Epithelial cell of esophagus (primary cell): ENCODE measurements at places on chromosomes 11 and 22.

GRCh38 chr11:45606514-45607281 lies 58.7 kb downstream of the CHST1 start:
- no peak for DNase-seq

DNA sequence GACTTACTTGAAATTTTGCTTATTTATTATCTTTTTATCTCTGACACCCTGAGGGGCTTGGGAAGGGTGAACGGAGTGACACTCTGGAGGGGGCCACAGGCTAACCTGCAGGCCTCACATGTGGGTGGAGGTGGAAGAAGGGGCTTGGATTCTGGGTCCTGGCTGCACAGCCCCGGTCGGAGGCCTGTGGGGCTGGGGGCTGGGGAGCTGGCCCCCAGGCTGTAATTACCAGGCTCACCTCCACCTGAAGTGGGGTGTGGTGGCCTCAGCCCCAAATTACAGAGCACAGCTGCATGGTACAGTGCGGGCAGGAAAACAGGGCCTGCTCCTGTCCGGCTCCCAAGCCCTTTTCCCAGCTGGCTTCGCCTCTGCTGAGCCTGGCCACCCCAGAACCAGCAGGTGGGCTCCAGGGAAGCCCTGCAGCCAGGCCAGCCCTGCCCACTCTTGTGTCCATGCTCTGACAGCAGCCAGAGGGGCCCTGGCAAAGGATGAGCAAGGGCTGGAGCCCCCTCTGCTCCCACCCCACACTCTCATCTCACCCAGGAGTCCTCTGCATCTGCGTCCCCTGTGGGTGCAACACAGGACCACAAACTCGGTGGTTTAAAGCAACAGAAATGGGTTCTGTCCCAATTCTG lies 48.0 kb downstream of the IGF2 start:
- no peak for DNase-seq

- no peak for DNase-seq
Observed at GRCh38 chr22:48704335-48704734, 1123.3 kb downstream of the BRD1 start.

GRCh38 chr11:854601-855329 lies 12.1 kb downstream of the TSPAN4 start:
- DNase-seq, result no peak

DNA sequence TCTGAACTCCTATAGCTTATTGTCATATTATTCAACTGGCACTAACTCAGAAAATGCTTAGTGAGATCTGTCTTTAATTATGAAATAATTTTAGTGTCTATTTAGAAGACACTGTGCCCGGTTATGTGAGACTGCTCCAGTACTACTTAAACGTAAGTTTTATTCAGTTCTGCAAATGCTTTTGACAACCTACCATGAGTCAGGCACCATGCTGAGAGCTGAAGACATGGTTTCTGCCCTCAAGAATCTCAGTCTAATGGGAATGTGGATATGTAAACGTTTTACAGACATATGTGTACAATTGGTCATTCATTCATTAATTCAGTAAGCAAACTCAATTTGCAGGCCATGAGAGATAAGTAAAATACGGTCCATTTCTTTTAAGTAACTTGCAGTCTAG lies 40.0 kb downstream of the DCUN1D5 start:
- DNase-seq, result no peak

GRCh38 chr11:108802492-108802891 lies 137.6 kb downstream of the DDX10 start:
- DNase-seq, result no peak

DNA sequence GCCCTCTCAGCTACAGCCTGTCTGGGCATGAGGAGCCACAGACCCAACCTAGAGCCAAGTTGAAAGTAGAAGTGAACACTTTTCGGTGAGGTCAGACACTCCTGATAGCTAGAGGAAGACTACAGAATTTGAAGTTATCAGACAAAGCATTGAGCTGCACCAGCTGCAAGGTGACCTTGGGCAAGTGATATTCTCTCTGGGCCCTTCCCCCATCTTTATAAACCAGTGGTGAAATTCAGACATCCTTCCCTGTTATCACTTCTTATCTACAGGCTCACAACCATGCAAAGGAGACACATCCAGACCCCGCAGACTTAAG lies 8.0 kb upstream of the PMM1 start:
- DNase-seq, result no peak

- no peak for DNase-seq
Observed at GRCh38 chr22:42217752-42218280, 52.6 kb downstream of the TCF20 start.

- DNase-seq, result peak; percentile 89
Observed at GRCh38 chr11:112195951-112196351, 20.6 kb downstream of the BCO2 start.

GRCh38 chr11:12440565-12440964 lies 63.2 kb downstream of the PARVA start:
- no peak for DNase-seq

DNA sequence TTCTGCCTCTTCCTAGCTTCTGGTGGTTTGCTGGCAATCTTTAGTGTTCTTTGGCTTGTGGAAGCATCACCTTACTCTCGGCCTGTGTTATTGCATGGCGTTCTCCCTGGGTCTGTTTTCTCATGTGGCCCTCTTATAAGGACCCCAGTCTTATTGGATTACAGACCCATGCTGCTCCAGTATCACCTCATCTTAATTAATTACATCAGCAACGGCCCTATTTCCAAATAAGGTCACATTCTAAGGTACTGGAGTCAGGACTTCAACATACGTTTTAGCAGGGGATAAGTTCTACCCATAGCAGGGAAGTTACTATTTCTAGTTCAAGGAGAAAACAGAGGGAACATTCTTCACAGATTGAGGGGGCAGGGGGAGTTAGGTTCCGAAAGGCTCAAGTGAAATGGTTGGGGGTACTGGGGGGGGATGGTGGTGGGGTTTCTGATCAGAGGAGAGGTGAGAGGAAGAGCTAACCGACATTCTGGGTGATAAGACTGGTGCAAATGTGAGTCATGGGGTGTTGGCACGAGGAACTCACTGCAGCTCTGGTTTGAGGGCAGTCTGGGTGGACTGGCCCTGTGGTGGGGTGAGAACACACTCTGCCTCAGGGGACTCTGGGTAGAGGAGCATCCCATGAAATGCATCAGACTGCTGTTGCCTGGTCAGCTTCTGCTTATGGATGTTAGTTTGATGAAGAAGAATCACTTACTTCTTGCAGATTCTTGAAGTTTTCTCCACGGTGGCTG lies 51.5 kb upstream of the ZBED5 start:
- DNase-seq, result peak; percentile 70

- no peak for DNase-seq
Observed at GRCh38 chr22:16974298-16975084, 33.5 kb downstream of the GAB4 start.

- DNase-seq, result peak; percentile 96
Observed at GRCh38 chr11:9001736-9002135, 2.1 kb downstream of the NRIP3 start.

DNA sequence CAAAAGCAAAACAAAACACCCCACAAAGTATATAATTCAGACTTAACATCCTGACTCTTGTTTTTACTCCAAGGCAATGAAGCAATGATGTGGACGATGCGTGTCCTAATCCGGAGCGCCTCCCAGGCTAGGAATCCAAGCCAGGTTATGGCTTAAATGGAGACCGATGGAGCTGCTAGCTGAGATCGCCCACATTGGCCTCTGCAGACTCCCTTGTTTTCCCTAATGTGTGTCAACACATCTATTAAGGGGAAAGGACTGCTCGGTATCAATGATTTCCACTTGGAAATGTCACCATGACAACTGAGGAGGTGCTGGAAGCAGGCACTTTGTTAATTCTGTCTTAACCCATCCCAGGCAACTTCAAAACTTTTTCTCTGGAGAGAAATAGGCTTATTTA lies 311.7 kb downstream of the TBC1D22A start:
- no peak for DNase-seq

GRCh38 chr11:1487091-1487850 lies 692 bp upstream of the MOB2 start:
- no peak for DNase-seq

DNA sequence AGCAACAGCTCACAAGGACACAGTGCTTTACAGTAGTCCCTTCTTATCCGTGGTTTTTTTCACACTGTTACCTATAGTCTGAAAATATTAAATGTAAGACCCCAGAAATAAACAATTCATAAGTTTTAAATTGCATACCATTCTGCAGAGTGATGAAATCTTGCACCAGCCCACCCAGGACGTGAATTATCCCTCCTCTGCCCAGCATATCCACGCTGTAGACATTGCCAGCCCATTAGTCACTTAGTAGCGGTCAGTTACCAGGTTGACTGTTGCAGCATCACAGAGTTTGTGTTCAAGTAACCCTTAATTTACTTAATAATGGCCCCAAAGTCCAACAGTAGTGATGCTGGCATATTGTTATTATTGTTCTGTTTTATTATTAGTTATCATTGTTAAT lies 3.6 kb downstream of the CLTCL1 start:
- DNase-seq, result peak; percentile 77

- DNase-seq, result peak; percentile 6
Observed at GRCh38 chr11:130813196-130813595, 103.1 kb downstream of the SNX19 start.

GRCh38 chr11:128544471-128545051 lies 42.8 kb downstream of the ETS1 start:
- DNase-seq, result no peak

- peak; percentile 35 for DNase-seq
Observed at GRCh38 chr22:37657590-37658132, 862 bp upstream of the PDXP start.

DNA sequence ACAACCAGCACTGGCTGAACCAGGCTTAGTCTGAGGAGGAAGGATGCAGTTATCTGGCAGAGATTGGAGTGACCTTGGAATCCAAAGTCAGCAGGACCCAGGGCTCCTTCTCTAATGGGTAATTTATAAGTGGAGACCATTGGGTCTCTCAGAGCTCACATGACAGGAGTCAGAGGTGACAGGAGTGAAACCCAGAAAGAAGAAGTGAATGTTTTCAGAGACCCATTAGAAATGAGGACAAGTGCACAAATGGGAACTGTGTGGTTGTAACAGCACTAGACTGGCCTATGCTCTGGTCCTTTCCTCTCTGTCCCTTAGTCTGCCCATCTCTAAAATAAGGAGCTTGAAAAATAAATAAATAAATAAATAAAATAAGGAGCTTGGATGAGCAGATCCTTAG lies 107.4 kb downstream of the SERGEF start:
- no peak for DNase-seq

DNA sequence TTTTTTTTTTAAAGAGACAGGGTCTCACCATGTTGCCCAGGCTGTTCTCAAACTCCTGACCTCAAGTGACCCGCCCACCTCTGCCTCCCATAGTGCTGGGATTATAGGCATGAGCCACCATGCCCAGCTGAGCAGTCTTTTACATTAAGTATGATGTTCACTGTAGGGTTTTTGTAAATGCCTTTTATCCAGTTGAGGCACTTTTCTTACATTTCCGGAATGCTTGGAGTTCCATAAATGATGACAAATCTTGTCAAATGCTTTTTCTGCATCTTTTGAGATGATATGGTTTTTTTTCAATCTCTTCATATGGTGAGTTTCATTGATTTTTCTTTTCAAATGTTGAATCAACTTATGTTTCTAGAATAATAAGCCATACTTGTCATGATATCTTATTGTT lies 29.4 kb upstream of the CTTN start:
- DNase-seq, result no peak

DNA sequence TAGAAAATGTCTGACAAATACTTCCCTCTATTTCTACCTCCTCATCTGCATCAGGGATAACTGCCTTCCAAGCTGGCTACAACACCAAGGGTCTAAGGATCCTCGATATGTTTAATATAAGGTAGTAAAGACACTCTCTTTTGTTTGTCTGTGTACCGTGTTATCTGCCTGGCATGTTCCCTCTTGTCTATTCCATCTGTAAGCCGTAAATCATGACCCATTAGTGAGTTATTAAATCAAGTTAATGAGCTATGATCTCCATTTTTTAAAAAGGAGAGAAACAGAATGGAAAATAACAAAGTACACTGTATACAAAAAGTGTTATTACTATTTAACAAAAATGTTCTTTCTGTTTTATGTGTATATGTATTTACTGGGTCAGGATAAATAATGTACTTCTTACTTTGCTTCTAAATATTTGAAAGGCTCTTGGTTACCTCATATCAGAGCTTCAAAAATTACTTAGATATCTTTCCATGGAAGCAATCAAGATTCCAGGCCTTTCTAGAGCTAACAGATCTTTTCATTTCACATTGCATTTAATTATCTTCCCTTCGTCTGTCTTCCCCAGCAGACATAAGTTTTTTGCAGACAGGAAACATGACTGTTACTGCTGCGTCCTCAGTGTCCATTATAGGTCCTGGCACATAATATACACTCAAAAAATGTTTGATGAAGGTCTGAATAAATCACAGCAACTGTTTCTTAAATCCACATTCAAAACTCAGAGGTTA lies 342.6 kb upstream of the CCDC90B start:
- DNase-seq, result no peak

GRCh38 chr11:105236664-105237063 lies 97.1 kb upstream of the CARD18 start:
- no peak for DNase-seq

- DNase-seq, result peak; percentile 51
Observed at GRCh38 chr11:132278801-132279574, 908.6 kb downstream of the NTM start.

DNA sequence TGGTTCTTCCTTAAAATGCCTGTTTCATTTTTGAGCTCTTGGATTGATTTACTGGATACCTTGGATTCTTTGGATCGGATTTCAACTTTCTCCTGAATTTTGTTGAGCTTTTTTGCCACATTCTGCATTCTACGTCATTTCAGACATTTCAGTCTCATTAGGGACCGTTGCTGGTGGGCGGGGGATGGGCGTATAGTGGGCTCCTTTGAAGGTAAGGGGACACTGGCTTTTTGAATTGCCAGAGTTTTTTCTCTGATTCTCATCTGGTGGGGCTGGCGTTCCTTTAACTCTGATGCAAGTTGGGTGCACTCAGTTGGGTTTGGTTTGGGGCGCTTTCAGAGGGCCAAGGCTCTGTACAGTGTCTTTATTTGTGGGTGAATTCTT lies 216.5 kb downstream of the DYNC2H1 start:
- no peak for DNase-seq

- DNase-seq, result peak; percentile 59
Observed at GRCh38 chr11:69447786-69448185, 33.7 kb upstream of the LINC01488 start.

DNA sequence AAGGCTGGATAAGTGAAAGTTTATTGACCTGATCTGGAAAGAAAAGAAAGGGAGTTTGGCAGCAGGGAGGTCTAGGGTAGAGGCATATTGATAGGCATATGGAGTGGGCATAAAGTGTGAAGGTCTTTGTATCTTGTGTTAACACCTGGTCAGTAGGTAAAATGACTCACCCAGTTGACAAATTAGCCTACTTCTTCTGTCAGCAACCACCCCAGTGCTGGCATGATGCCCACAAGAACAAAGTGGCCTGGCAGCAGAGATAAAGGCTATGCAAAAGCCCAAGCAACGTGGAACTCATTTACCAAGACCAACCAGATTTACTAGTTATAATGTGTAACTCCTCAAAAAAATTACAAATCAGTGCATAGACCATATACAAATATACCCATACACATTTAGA lies 4.9 kb downstream of the OR10A3 start:
- DNase-seq, result peak; percentile 80

GRCh38 chr11:70212227-70212811 lies 9.2 kb downstream of the FADD start:
- DNase-seq, result peak; percentile 25

GRCh38 chr11:87934182-87934581 lies 241.1 kb downstream of the RAB38 start:
- no peak for DNase-seq
